ENCODE measurements at places on chromosomes 6 and 20.

DNA sequence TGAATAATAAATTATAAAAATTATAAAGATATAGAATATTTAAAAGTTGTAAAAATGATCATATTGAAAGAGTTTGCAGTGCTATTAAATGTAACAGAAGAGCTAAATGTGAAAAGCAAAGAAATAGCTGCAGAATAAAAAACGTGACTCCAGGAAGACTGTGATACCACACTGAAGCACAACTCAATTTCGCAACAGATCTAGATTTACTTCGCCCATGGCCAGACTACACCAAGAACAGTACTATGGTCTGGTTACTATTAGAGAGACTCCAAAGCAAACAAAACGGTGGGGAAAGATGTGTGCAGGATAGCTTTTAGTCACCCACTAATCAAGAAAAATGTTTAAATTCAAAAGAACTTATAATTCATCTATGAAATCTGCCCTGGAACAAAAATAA is 1.9 kb downstream of the CHD6 start:
- DNase-seq, result no peak

DNA sequence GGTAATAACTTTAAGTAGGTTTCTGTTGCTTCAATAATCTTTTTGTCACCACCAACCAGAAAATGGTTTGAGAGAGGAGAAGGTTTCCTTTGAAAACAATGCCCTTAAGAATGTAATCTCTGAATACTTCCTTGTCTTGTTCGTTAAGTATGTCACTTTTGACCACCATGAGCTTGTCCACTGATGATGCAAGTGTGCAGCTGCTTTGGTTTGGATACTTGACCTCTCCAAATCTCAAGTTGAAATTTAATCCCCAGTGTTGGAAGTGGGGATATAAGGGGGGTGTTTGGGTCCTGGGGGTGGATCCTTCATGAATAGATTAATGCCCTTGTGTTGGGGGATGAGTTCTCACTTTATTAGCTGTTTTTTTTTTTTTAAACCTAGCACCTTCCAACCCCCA is 985.4 kb downstream of the EPHA7 start:
- no peak for DNase-seq

- DNase-seq, result no peak
Observed at GRCh38 chr20:43669332-43669731, 2.4 kb downstream of the MYBL2 start.

GRCh38 chr6:17096096-17096495 is 5.8 kb upstream of the STMND1 start:
- no peak for DNase-seq

GRCh38 chr20:5212907-5213487 is 86.2 kb downstream of the CDS2 start:
- no peak for DNase-seq

- no peak for DNase-seq
Observed at GRCh38 chr6:44665143-44665542, 277.6 kb downstream of the CDC5L start.

- DNase-seq, result no peak
Observed at GRCh38 chr6:1778686-1779235, 169.0 kb downstream of the FOXC1 start.

DNA sequence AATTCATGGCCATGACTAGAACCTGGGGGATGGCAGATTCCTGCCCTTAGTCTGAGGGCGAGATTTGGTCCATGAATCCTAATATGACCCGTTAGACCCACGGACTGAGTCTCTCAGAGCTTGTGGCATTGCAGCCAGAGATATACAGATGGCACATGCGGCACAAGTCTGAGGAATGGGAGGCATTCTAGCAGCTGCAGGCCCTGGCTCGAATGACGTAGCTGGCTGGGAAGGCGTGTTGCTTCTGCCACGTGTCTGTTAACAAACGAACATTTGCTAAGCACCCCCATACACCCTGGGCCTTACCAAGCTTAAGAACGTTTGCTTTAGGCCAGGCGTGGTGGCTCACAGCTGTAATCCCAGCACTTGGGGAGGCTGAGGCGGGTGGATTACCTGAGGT is 68.0 kb downstream of the CD164 start:
- DNase-seq, result no peak

- DNase-seq, result no peak
Observed at GRCh38 chr20:8658103-8658502, 410.8 kb upstream of the PLCB4 start.

DNA sequence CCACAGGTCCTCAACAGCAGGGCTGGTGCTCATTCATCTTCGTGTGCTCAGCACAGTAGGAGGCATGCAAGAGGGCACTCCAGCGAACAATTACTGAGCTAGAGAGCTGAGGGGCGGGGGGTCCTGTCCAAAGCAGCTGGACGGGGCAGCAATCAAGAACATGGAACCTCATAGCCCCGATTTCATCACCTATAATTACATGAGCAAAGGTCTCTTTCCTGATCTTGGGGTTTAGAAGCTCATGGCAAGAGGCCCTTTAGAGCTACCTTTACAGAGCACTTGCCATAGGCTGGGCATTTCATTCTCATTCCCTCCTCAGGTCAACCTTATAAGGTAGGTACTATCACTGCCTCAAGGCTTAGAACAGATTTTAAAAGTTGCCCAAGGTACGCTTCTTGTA is 10.4 kb downstream of the MOCS1 start:
- DNase-seq, result no peak

DNA sequence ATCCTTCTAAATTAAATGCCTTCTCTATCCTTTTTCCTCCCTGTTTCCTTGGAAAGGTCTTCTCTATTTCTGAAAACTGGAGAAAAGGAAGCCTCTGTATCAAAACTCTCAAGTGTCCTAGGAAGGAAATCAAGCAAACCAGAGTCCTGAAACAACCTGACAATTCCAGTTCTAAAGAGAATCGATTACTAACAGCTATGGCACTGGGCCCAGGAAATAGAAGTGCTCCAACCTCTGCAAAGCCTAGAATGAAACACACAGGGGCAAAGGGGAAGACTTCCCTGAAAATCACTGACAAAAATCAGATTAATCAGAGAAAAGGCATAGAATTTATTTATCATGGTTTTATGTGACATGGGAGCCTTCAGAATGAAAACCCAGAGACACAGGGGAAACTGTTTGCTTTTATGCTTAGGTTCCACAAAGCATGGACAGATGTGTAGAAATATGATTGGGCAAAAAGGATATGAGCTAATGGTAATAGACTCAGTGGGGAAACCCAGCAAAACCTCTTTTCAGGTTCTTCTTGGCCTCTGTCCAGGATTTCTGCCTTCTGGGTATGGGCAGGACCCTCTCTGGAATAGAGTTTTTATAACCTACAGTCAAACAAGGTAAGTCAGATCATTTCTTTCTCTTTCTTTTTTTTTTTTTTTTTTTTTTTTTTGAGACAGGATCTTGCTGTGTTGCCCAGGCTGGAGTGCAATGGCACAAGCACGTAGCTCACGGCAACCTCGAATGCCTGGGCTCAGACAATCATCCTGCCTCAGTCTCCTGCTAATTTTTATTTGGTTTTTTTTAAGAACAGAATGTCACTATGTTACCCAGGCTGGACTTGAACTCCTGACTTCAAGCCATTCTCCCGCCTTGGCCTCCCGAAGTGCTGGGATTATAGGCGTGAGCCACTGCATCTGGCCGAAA is 91.7 kb downstream of the CD24 start:
- no peak for DNase-seq

GRCh38 chr6:170464524-170464979 is 88.6 kb downstream of the PSMB1 start:
- DNase-seq, result no peak

DNA sequence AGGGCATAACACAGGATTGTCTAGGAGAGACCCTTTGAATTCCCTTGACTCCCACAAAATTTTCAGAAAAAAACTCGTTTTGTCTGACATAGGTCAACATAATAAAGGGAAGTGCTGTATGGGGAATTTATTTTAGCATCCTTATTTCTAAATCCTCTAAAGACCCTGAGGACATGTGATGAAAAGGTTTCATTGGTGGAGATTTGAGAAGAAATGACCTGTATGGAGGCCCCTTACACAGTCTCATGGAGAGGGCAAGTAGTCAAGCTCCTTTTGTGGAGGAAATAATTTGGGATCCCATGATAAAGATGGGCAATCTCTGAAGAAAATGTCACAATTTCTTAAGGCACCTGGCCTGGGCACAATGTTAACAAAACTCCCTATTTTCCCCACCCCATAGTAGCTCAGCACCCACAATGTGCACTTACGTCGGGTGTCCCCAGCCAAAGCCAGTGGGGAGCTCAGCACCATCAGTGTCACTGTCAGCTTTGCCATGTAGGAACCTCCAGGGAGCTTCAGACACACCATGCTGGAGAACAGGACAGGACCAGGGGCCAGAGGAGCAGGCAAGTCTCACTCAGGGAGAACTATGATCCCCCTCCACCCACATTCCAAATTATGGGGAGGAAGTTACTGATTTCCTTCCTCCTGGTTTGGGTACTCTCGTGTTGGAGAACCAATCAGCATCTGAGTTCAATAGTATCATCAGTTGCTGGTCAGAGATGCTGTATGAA is at the start of gene HLA-DRB5:
Gene HLA-DRB5, minus strand, starts transcription at position 591 of the 734 bp plus-strand sequence. Its CDS starts 63 bp downstream, at position 528.
- DNase-seq, result peak; percentile 29

GRCh38 chr6:28865401-28866204 is 58.2 kb downstream of the TRIM27 start:
- DNase-seq, result peak; percentile 68

GRCh38 chr6:11381801-11382513 is 149.5 kb upstream of the NEDD9 start:
- peak; percentile 82 for DNase-seq

DNA sequence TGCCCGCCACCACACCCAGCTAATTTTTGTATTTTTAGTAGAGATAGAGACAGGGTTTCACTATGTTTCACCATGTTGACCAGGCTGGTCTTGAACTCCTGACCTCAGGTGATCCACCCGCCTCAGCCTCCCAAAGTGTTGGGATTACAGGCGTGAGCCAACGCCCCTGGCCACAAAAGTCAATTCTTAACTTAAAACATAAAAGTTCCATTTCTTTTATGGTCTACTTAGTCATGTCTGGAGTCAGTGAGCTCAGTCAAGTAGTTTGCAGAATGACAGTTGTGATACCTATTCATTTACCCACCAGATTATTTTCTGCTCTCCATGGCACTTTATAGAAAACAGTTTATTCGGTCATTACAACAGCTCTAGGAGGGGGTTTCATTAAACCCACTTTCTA is 103.1 kb upstream of the ESR1 start:
- no peak for DNase-seq

DNA sequence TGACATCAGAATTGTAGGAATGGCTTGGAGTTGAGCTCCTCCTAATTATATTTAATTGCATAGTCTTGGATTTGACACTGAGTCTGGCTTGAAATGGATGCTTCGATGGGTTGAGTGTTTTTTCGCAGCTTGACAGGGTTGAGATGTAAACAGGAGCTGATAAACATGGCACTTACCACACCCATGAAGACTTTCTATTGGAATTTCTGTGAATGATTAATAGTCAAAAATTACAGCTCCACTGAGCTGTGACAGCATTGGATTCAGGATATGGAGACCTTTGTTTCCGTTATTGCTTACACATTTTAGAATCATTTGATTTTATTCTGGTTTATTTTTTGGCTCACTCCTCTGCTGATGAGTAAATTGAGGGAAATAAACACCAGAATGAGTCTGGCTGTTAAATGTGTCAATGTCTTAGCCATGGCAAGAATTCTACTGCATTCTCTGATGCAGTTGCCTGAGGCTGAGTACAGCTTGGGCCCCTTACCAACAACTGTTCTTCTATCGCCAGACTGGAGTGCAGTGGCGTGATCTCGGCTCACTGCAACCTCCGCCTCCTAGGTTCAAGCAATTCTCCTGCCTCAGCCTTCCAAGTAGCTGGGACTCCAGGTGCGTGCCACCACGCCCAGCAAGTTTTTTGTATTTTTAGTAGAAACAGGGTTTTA is 128.1 kb upstream of the DOK5 start:
- DNase-seq, result no peak

- DNase-seq, result no peak
Observed at GRCh38 chr6:52312461-52312860, 27.9 kb upstream of the MCM3 start.

DNA sequence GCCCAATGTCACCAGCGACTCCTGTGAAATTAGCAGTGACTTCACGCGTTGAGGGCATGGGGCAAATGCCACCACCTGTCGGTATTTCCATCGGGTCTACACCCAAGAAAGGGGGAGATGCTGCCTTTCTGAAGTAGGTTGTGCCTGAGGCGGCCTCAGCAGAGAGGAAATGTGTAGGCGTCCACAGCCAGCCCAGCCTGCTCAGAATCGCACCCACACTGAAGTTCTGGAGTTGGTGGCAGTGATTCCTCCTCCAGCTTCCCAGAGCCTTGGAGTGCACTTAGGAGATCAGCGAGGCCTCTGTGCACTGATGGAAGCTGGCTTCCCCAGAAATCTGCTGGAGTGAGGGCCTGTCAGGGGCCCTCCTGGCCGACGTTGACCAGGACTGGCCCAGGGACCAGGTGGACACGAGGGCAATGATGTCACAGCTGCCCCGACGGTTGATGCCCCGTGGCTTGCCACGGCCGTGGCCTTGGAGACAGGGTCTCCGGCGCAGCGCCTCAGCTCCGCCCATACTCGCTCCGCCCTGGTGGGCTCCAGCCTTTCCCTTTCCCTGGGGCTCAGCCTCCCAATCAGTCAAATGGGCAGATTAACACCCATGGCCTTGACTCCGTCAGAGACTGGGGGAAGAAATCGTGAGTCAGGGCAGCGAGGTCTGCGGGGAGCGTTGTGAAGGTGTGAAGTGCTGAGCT is 484.8 kb downstream of the PREX1 start:
- DNase-seq, result no peak

GRCh38 chr6:85677234-85677956 is 34.7 kb upstream of the SYNCRIP start:
- DNase-seq, result no peak

GRCh38 chr6:24157886-24158285 is 31.9 kb downstream of the NRSN1 start:
- no peak for DNase-seq

DNA sequence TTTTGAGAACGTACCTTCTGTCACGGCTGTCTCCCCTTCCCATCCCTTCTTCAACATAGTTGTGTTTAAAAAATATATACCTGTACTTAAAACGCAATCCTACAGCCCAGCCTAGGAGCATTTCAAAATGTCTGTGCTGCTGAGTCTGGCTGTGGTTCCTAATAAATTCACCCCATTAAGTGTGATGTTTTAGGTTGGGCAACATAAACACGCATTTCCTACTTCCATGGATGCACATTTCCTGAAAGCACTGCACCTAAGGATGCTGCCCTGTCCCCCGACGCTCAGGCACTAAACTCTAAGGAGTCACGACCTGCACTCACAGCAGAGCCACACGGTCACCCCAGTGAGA is 1.2 kb downstream of the REV3L start:
- DNase-seq, result no peak

DNA sequence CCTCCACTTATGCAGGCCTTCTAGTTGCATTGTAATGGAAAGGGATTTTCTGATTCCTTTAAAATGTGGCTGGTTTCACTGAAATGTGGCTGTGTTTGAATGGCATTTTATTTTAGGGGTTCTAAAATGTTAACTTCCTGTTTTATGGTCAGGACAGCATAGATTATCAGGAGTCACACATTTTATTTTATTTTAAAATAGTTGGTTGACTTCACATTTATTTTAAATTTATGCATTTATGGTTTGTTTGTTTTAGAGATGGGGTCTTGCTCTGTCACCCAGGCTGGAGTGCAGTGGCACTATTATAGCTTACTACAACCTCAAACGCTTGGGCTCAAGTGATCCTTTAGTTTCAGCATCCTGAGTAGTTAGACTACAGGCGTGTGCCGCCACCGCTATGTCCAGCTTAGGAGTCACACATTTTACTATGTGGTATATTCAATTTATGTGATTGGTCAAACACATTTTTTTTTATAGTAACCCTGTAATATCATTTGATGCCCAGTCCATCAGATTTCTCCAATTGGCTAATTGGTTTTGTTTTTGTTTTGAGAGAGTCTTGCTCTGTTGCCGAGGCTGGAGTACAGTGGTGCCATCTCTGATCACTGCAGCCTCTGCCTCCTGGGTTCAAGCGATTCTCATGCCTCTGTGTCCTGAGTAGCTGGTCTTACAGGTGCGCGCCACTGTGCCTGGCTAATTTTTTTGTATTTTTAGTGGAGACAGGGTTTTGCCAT is 2.3 kb downstream of the DTD1 start:
- no peak for DNase-seq

Data from activated CD4-positive, alpha-beta memory T cell treated with anti-CD3 and anti-CD28 coated beads, Interleukin-2, amount 10 ng/mL, durations not matched to agents 7 days and 5 days (primary cell).